ENCODE measurements at places on chromosomes 3 and 15.
A peak's percentile ranks its signal among the peaks of the same experiment; 100 is the strongest.

DNA sequence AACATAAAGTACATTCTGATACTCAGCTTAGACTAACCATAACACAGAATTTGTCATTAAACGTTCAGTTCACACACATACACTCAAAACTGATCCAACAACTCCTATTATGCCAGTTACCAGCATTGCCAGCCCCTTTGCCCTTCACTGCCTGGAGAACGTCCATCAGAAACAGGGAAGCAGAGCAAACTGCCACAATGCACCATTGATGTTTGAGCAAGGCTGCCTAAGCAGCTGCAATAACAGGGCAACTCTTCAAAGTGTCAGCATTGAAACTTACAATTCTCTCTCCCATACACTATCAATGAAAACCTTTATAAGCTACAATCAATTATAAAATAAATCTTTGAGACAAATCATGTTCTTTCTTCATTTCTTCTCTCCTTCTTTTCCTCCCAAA lies 85.1 kb downstream of the ZBTB20 start:
- no peak for DNase-seq

DNA sequence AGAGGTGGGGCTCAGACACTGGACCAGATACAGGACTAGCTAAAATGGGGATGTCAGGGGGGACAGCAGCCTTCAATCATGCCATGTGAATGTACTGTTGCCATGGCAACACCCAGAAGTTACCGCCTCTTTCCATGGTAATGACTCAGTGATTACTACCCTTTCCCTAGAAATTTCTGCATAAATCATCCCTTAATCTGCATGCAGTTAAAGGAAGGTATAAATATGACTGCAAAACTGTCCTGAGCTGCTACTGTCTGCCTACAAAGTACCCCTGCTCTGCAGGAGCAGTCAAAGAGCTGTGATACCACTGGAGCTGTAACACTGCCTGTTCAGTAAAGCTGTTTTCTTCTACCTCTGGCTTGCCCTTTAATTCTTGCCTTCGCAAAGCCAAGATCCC lies 168.2 kb downstream of the PEAK1 start:
- DNase-seq: no peak

GRCh38 chr3:119891944-119892721 lies 110.2 kb downstream of the NR1I2 start:
- DNase-seq: peak; percentile 85

- DNase-seq: no peak
Observed at GRCh38 chr3:131543714-131544113, 40.9 kb upstream of the MRPL3 start.

GRCh38 chr15:100005013-100005412 lies 271.8 kb upstream of the LYSMD4 start:
- no peak for DNase-seq

GRCh38 chr15:89362203-89363101 lies 27.8 kb upstream of the POLG start:
- DNase-seq: peak; percentile 53

- DNase-seq: no peak
Observed at GRCh38 chr15:49215768-49216739, 46.0 kb downstream of the GALK2 start.

DNA sequence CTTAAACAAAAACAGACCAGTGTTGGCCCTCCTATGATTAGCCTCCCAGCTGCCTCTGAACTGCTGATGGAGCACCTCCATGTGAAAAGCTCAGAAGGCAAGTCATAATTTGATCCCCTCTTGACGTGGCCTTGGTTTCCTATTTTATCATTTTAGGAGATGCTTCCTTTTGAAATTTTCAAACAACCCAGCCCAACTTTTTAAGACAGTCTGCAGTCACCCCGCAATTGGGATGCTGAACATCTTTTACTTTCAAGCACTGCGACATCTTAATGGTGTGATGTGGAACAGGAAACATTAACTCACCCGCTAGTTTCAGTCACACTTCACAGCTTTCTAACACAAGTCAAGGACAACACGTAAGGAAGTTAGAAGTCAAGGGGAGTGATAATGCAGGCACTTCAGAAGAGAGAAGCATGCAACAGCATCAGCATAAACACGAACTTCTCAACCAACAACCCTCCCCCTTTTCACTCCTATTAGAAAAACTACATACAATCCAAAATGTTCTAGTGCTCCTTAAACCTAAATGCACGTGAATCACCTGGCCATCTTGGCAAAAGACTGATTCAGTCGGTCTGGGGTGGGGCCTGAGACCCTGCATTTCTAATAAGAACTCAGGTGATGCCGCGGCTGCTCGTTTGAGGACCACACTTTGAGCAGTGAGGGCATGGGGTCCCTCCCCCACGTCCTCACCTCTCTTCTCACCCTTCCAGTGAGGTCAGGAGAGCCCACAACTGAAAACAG lies 161.5 kb downstream of the FOXP1 start:
- DNase-seq: peak; percentile 82

DNA sequence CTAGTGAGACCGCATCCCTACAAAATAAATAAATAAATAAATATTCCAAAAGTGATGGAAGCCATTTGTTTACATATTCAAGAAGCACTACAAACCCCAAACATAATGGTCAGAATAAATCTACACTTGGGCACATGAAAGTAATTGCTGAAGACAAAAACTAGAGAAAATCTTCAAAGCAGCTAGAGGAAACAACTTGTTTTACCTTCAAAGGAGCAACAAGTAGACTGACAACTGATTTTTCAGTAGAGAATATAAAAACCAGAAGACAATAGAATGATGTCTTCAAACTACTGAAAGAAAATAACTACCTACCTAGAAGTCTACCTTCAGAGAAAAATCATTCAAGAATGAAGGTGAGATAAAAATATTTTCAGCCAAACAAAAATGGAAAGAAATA lies 89.4 kb downstream of the TPRA1 start:
- no peak for DNase-seq

DNA sequence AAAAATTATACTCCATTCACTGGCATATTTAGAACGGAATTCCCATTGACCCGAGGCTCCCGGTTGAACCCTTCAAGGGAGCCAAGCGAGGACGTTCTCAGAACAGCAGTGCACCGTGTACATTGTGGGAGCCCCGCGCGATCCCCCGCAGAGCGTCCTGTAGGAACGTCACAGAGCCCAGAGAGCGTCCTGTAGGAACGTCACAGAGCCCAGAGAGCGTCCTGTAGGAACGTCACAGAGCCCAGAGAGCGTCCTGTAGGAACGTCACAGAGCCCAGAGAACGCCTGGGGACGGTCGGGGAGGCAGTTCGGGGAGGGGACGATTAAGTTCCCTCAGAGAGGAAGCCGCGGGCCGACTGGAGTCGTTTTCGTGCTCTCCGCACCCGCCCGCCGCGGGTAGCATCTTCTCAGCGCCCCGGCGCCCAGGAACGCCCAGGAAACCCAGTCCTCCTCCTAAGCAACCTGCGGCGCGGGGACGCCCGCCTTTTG lies 506 bp upstream of the ATP1B3 start:
- peak; percentile 92 for DNase-seq

GRCh38 chr15:78739206-78739605 lies 72.1 kb downstream of the ADAMTS7 start:
- peak; percentile 54 for DNase-seq

DNA sequence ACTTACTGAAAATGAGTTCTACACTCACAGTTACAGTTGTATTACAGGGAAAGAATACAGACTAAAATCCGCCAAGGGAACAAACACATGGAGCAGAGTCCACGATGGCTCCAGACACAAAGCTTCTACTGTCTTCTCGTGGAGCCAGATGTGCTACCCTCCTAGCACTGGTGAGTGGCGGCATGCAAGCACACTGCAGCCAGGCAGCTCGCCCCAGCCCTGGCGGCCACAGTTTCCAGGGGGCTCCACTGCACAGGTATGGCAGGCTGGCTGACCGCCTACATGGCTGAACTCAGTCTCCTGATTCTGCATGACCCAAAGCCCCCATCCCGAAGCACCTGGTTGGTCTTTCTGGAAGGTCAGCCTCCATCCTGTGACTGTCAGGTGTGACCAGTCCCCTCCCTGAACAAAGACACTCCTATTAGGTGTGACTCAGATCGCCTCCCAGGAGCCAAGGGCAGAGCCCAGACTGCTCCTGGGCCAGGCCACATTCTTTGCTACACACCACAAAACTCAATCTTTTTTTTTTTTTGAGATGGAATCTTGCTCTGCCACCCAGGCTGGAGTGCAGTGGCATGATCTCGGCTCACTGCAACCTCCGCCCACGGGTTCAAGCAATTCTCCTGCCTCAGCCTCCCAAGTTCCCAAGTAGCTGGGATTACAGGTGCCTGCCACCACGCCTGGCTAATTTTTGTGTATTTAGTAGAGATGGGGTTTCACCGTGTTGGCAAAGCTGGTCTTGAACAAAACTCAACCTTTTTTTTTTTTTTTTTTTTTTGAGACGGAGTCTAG lies 51.5 kb downstream of the CFAP92 start:
- no peak for DNase-seq

GRCh38 chr15:69760890-69761568 lies 308.4 kb downstream of the RPLP1 start:
- peak; percentile 95 for DNase-seq

- no peak for DNase-seq
Observed at GRCh38 chr15:41848631-41849030, 10.0 kb downstream of the PLA2G4B start.

DNA sequence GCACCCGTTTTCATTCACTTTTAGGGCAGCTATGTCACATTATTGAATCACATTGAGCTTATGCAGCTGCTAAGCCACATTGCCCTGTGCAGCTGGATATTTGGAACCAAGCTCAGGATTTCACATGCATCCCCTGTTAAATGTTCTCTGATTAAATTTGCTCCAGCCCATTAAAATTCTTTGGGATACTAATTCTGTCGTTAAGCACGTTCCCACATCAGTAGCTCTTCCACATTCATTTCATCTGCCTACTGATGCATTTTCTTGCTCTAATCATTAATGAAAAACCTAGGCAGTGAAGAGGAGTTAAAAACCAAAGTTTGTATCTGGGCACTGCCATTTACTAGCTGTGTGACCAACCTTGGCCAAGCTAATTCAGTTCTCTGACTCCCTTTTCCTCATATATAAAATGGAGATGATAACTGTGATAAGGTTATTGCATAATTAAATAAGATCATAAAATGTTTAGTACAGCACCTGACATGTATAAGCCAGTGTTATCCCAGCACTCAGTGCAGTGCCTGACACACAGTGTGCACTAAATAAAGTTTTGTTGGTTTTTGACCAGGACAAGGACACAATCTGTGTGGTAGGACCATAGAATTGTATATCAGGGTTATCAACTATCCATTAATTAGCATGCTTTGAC lies 222.2 kb upstream of the ATP11B start:
- DNase-seq: no peak

- DNase-seq: no peak
Observed at GRCh38 chr15:75666823-75667501, 19.2 kb downstream of the SNX33 start.

- DNase-seq: no peak
Observed at GRCh38 chr3:119149484-119149883, 3.5 kb downstream of the TEX55 start.

- no peak for DNase-seq
Observed at GRCh38 chr3:65778968-65779367, 259.8 kb downstream of the MAGI1 start.

DNA sequence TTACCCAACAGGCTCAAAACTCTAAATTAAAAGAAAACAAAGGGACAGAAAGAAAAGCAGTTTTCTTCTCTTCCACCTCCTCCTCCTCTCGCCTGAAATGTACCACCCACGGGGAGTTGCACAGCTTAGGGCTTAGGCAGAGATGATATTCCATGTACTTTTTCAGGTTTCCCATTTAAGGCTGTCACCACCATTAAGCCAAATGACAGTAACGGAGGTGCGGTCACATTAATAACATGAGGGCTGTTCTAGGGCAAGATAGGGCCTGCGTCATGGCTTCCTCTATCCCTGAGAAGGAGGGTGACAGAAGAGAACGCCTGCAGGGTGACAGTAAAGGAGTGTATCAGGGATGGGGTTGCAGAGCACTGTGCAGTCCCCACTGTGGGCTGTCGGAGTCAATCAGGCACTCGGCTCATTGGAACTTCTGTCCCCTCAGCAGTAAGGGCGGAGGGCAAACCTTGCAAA lies 51.7 kb upstream of the TJP1 start:
- no peak for DNase-seq

DNA sequence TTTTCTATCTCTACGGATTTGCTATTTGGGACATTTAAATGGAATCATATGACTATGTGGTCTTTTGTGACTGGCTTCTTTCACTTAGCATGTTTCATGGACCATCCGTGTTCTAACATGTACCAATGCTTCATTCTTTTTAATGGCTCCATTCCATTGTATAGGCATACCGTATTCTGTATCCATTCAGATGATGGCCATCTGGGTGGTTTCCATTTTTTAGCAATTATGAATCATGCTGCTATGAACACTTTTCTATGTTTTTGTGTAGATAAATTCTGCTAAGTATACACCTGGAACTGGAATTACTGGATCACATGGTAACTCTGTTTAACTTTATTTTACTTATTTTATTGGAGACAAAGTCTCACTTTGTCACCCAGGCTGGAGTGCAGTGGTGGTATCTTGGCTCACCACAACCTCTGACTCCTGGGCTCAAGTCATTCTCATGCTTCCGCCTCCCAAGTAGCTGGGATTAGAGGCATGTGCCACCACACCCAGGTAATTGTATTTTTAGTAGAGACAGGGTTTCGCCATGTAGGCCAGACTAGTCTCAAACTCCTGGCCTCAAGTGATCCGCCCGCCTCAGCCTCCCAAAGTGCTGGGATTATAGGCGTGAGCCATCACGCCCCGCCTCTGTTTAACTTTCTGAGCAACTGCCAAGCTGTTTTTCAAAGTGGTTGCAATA lies 13.4 kb downstream of the UBP1 start:
- no peak for DNase-seq
